NCI-H1417 treated with DMSO at 0.1 percent for 48 hours (cell line): ENCODE measurements at places on chromosomes 6 and 20.

DNA sequence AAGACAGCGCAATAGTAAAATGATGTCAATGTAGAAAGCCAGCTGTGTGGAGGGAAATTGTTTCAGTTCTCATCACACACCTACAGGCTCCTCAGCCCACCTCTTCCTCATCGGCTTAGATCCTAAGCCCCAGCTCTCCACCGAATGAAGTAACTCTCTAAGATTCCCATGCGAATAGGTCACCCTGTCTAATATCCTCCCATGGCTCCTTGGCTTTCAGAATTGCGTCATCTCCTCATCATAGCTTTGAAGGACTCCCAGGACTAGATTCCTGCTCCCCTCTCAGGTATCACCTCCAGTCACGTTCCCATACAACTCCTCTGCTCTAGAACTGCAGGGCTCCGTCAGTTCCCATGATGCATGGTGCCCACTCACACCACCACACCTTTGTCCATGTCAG lies 16.2 kb upstream of the SLC22A16 start:
- no peak for DNase-seq

- no peak for DNase-seq
These were observed 35.7 kb upstream of the SLC22A1 start for GRCh38 chr6:160085713-160086505.

- DNase-seq: no peak
These were observed 15.4 kb upstream of the PREX1 start for GRCh38 chr20:48843057-48843806.

DNA sequence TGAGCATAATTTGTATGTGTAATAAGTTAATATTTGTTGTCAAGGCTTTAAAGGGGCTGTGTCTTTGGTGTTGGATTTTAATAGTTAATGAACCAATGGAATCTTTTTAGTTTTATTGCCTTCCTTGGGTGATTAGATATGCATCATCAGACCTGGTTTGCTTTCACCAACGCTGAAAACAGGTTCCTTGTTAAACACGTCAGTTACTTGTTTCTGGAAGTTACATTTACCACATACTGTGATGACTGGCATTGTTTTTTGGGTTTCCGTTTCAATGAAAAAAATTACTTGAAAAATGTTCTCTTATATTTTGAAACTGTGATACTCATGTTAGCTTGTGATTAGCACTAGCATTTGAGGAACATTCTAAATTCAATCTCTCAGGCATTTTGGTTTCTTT lies 58.6 kb upstream of the RNF144B start:
- no peak for DNase-seq

GRCh38 chr6:149202952-149203351 lies 114.6 kb upstream of the TAB2 start:
- no peak for DNase-seq
